ENCODE measurements at places on chromosomes 2 and 18. TPM values are rescaled to one million over a fixed set of nuclear protein-coding genes. Genes with fewer than 3 reads are reported as not detected.

SLC39A10 gene
- 140 TPM for total RNA-seq

IL36B gene
- total RNA-seq = not detected

RGPD4 gene
- total RNA-seq = not detected

ZBTB7C gene
- total RNA-seq = 0.94 TPM

PFN4 gene
- total RNA-seq = 1.6 TPM

LOXHD1 gene
- 0.31 TPM for total RNA-seq

HOXD8 gene
- total RNA-seq = not detected

TDRD15 gene
- total RNA-seq = not detected

CHST9 gene
- 2.5 TPM for total RNA-seq
